Peyer's patch (tissue), 4 donors: ENCODE measurements at places on chromosomes 13 and 19. TPM values are rescaled to one million over a fixed set of nuclear protein-coding genes. Genes with fewer than 3 reads are reported as not detected.

DNA sequence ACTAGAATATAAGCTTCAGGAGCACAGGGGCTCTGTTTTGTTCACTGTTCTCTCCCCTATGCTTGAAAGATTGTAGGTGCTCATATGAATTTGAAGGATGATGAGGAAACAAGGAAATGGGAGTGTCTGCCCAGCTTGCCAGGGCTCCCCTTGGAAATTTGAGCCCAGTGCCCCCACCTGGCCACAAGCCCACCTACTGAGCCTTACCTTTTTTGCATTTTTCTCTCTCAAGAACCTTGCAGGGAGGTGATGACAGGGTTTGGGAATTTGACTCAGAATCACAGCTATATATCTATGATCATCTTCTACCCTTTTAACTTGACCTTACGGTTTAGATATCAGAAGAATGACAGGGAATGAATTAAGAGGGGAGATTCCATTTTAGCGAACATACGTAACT lies 33.8 kb downstream of the SERP2 start:
- no peak for DNase-seq

DNA sequence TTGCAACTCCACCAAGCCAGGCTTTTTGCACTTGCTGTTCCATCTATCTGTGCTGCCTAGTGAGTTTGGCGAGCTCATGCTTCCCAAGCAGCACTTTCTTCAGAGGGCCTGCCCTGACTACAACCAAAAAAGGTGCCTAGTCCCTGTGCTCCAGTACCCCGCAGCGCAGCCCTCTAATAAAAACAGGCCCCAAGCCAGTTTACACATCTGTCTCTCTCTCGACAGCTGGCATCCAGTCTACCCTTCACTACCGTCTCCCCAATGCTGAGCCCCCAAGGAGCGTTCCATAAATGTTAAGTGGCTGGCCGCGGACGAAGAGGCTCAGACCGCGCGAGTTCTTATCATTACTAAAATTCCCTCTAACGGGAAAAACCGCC lies 512 bp downstream of the MED4 start:
- DNase-seq = no peak

Gene KLK10
- total RNA-seq = 2.4 TPM

- DNase-seq = no peak
Observed at GRCh38 chr19:33997690-33998089, 174.6 kb upstream of the LSM14A start.

- DNase-seq = no peak
Observed at GRCh38 chr13:113666951-113667701, at the start of gene GRK1. Gene GRK1, plus strand, starts transcription at chr13:113667219. Its CDS starts 168 bp downstream, at chr13:113667387.
